GM13977 (cell line): ENCODE measurements at places on chromosomes 4 and X.

DNA sequence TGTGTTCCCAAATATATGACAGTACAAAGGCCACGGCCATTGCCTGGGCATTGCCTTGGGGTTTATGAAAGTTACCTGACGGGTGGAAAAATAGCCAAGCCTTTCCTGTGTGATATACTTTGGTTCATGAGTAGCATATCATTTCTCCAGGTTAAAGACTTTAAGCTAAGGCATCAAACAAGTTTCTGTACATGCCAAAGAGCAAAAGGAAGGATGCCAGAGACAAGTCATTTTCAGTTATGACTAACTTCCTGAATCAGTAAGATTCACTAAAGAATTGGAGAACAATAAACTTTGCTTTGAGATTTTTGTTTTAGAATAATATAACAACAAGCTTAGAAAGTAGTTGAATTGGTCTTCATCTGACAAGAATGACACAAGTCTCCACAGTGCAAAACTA is 9.7 kb upstream of the GUF1 start:
- DNase-seq = no peak

GRCh38 chrX:40117715-40118285 is 20.0 kb upstream of the BCOR start:
- no peak for DNase-seq

GRCh38 chr4:5266991-5267390 is 215.7 kb downstream of the STK32B start:
- DNase-seq = no peak

GRCh38 chrX:47190445-47191269 is 3.0 kb upstream of the UBA1 start:
- DNase-seq = peak; percentile 90

GRCh38 chrX:111339212-111339611 is 68.9 kb upstream of the CAPN6 start:
- no peak for DNase-seq

DNA sequence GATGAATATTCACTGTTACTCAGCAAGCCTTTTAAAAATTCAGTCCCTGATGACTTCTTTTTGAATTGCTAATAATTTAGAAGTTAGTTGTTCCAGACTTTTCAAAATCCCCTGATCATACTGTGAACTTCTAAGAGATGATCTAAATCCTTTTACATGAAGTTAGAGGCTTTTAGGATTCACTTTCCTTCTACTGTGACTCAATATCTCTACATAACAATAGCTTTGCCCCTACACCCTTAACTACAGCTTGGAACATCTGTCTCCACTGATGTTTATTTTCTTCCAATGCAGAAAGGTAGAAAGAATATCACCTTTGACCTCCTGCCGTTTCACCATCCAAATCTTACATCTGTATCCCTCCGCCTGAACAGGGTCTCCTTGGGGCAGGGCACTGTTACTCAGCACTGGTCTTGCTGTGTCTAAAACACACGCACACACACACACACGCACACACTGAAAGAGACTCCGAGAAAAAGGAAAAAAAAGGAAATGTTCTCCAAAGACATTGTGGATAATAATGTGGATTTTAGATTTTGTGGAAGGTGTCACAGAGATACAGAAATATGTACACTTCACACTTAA is 111.6 kb upstream of the GPRIN3 start:
- no peak for DNase-seq

GRCh38 chr4:54090804-54091623 is 8.9 kb upstream of the GSX2 start:
- DNase-seq = peak; percentile 61

DNA sequence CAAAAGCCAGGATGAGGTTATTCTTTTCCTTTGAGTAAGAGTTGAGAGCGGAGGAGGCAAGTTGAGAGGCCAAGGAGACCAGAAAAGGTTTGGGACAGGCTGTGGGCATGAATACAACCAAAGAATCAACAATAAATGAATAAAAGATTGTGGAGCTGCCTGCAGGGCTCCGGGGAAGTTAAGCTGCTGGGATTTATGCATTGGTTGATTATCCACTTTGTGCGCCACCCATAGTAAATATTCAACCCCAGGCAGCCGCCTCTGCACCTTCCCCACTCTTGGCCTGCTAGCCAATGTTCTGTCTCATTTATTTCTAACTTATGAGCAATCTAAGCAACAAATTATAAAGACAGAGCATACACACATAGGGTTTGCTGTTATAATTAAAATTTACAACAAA is 28.2 kb upstream of the IGSF1 start:
- DNase-seq = no peak

DNA sequence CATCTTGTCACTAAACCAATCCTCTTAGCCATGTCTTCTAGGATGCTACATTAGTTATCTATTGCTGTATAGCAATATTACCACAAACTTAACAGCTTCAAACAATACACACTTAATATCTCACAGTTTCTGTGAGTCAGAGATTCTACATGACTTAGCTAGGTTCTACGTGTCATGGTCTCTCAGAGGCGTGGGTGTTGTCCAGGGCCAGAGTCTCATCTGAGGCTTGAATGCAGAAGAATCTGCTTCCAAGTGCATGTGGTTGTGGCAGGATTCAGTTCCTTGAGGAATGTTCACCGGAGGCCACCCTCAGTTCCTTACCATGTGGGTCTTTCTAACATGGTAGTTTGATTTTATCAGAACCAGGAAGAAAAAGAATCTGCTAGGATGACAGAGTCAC is 26.4 kb downstream of the PPP1R2C start:
- DNase-seq = no peak

- no peak for DNase-seq
Observed at GRCh38 chrX:65407157-65407626, 127.4 kb downstream of the LAS1L start.

- peak; percentile 31 for DNase-seq
Observed at GRCh38 chr4:25310066-25310802, 2.3 kb upstream of the ZCCHC4 start.

- DNase-seq = no peak
Observed at GRCh38 chr4:185532293-185532692, 3.0 kb downstream of the PDLIM3 start.

DNA sequence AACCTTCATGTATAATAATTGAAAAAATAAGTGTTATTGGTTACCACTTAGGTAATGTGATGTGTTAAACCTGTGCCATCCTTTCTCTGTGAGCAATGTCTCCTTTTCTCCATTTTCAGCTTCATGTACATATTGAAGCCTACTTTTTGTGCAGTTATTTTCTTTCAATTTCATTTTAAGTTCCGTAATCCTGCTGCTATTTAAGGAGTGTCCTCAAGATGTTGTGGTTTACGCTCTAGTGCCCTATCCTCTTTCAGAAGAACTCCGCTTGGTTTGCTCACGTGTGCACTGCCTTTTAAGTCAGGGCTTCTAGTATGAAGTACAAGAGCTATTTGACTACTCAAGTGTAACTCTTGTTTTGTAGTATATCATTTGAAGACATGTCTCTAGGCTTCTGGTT is 2253.2 kb upstream of the TENM3 start:
- peak; percentile 18 for DNase-seq

DNA sequence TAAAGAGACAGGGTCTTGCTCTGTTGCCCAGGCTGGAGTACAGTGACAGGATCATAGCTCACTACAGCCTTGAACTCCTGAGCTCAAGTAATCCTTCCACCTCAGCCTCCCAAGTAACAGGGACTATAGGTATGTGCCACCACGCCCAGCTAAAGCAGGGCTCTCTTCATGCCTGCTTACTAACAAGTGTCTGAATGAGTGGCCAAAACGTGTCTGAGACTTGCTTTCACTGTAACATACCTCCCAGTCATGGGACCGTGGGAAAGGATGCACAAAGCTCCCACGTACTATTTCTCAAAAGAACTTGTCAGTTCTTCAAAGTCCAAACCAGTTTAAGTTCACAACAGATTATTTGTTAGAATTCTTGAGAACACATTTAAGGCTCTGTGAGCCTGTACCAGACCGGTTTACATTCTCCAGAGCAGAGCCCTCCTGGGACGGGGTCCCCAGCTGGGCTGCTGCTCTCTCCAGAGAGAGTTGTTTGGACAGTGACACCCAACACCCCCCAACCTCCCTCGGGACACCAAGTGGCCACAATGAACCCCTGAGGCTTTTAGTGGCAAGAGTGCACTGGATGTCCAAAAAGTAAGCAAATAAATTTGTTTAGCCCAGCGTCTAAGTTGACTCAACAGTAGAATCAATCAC is 24.1 kb downstream of the SH3KBP1 start:
- DNase-seq = no peak

- DNase-seq = no peak
Observed at GRCh38 chrX:12489341-12489740, 301.9 kb upstream of the PRPS2 start.

DNA sequence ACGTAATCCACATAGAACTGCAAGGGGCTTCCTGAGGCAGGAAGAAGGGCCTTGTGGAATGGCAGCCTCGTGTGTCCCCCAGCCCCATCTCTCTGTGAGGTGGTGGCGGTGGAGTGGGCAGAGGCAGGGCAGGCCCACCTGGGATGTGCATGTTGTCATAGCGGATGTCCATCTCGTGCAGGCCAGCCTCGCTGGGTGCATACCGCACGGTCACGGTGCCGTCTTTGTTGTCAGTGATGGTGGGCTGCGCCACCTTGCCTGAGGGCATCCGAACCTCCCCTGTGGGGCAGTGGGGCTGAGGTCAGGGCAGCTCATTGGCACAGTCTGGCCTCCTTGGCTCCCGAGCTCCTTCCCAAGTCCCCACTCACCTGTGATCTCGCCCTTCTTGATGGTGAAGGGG is 20.4 kb downstream of the FLNA start:
- DNase-seq = no peak

DNA sequence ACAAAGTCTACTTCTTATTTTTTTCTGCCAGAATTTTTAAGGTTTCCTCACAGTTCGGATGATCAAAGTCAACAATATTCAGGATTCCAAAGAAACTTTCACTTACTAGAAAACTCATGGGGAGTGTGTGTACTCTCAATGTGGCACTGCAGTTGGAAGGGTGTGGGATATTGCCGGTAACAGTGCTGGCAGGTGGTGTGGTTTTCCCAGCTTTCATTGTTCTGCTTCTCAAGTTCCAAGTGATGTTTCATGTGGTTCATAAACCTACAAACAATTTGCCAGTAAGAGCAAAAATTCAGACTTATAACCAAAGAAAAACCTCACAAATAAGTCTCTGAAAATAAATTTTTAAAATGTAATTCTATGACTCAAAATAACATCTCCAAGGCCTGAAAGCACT is 39.8 kb downstream of the ZNF280C start:
- no peak for DNase-seq

- DNase-seq = no peak
Observed at GRCh38 chrX:136759968-136760367, 20.8 kb downstream of the ARHGEF6 start.

- no peak for DNase-seq
Observed at GRCh38 chr4:120815361-120815760, 107.2 kb downstream of the PRDM5 start.

DNA sequence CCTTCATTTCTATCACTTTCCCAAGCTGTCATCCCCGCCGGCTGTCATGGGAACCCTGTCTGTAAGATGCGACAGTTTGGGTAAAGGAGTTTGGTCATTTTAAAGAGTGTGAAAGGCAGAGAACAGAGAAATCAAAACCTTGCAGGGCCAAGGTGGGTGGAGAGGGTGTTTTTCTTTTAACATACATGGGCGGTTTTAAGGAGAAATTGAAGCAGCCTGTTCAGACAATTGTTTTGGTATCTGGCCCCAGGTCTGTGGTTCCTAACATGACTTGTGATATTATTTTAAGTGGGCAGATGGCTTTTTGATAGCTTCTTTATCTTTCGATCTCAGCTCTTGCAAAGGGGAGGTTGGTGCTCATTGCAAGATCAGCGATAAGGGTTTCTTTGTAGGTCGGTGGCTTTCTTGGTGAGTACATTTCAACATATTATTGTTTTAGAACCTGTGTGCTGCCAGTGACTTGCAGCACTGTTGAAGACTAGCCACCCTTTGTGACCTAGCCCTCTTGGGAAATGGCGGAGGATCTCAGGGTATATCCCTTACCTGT is 3.7 kb downstream of the PPP1R3F start:
- no peak for DNase-seq

DNA sequence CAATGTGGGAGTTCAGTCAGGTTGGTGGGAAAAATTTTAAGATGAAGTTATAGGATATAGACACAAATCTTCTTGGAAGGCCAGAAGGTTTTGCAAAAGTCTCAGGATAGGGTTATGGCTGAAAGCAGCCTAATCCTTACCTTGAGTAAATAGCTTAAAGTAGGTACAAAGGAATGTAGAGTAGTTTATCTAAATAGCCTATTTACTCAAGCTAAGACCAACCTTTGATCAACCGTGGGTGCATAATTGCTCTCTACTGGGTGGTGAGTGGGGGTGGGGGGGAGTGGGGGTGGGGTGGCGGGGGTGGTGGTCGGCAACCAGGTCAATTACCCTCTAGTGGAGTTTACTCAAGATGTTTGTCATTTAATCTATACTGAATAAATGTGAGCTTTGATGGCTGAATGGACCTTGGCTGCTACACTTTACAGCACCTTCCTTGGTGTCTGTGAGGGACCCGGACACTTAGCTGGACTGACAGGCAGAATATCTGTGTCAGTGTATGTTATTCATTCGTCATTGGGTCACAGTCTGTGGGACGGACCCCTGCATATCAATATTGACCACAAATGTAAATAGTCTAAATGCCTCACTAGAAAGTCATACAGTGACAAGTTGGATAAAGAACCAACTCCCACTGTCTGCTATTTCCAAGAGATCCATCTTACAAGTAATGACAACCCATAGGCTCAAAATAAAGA is 545.7 kb upstream of the PABPC4L start:
- DNase-seq = no peak

- DNase-seq = peak; percentile 7
Observed at GRCh38 chr4:101205916-101206315, 141.4 kb downstream of the PPP3CA start.

- no peak for DNase-seq
Observed at GRCh38 chr4:36099509-36099908, 144.8 kb downstream of the ARAP2 start.

GRCh38 chr4:141077611-141078225 is 55.6 kb downstream of the RNF150 start:
- DNase-seq = no peak

DNA sequence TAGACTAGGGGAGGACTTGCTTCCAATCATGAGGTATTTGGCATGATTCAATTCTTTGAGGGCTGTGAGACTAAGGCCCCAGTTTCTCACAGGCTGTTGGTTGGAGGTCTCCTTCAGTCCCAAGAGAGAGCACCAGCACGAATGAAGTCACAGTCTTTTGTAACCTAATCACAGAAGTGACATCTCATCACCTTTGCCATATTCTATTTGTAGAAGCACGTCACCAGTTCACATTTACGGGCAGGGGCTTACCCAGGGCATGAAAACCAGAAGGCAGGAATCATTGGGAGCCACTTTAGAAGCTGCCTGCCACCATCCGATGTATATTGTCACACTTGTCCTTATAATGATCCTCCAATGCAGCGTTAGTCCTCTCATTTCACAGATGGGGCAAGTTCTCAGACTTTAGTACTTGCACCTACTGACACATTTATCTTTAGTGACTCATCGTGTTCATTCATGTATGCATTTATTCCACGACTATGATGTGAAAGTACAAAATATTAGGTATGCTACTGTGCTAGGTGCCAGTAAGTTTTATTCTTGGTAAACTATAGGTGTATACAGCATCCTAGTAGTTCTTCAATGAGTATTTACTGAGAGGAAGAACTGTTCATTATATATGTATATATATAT is 163.8 kb upstream of the PGRMC2 start:
- DNase-seq = no peak
